Activated T-helper 2 cell treated with anti-CD3 and anti-CD28 coated beads, Interferon-gamma antibody, Interleukin-2, Interleukin-4, amounts not matched to agents 10 μg/mL and 5 μg/mL and 100 μg/mL, durations not matched to agents 14 hours and 24 hours and 36 hours (primary cell): ENCODE measurements at places on chromosomes 12 and 14. TPM values are rescaled to one million over a fixed set of nuclear protein-coding genes. Genes with fewer than 3 reads are reported as not detected.

NPFF gene
- total RNA-seq = not detected in 2 replicates

DNA sequence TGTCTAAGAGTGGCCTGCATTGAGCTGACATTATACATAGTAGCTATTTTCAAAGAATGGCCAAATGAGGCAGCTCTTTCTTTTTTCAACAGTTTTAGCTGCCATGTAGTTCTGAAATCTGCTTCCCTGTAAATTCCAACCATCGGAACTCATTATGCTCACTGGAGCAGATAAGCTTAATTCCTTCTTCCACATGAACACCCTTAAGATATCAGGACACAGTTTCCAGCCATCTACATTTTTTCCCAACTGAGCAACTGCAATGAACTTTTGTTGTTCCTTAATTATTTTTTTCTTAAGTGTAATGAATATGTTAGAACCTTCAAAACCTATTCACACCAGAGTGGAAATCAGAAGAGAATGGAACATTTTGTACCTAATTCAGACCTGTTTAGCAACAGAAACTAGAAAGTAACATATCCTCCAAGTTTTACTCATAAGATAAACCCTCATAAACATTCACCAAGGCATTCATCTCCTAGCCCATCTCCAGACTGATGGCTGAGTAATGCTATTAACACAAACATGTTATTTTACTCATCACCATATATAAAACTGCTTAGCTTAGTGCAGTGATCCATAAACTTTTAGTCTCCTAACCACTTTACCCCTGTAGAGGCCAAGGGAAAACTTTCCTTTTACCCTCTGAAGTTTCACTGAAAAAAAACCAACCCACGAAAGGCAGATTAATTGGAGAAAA is 296.1 kb upstream of the SYT1 start:
- H3K36me3 ChIP-seq = no peaks in the 10 kb centered on the region
- H3K4me3 ChIP-seq = no peak overlapping the region
- H3K4me1 ChIP-seq = no peaks in the 10 kb centered on the region
- no peaks in the 10 kb centered on the region for H3K27me3 ChIP-seq

GRCh38 chr12:125738211-125738610 is 673.0 kb downstream of the AACS start:
- H3K27me3 ChIP-seq = no peaks in the 10 kb centered on the region
- no peak for DNase-seq
- H3K27ac ChIP-seq = no peak overlapping the region
- H3K36me3 ChIP-seq = no peaks in the 10 kb centered on the region

DNA sequence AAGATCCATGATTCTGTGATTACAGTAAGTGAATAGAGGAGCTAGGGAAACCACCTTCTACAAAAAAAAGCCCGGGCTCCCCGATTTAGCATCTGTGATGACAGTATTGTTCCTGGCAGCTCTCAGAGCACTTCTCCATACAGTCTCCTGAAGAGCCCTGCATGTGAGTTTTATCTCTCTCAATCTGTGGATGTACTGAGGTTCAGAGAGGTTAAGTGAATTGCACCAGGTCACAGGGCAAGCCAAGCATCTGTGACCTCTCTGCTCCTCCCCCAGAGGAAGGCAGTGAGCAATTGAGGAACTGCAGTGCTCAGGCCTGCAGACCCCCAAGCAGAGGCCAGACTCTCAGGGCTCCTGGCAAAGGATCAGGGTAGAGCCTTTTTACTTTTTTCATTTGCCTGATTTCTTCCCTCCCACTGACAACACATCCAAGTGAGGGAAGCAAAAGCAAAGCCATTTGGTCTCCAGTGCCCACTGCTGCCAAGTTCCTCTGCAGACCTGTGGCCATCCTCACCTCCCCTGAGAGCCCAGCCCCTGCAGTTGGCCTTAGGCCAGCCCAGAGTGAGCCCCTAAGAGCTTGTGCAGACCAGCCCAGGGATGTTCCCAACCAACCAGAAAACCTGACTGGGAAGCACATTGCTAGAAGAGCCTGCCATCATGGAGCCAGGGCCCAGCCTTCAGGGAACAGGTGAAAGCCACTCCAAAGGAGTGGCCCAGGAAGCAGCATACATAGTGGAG is 47.6 kb upstream of the PNMA1 start:
- peaks cover 12% of the 10 kb centered on the region for H3K36me3 ChIP-seq
- H3K27me3 ChIP-seq = no peaks in the 10 kb centered on the region
- peak overlapping the region; percentile 31 for H3K4me3 ChIP-seq
- peak overlapping the region; percentile 94 for H3K27ac ChIP-seq
- no peak for DNase-seq

TEX52 gene
- total RNA-seq = not detected in 2 replicates

HRK gene
- not detected in 2 replicates for total RNA-seq
